ENCODE measurements at places on chromosomes 3 and 15. TPM values are rescaled to one million over a fixed set of nuclear protein-coding genes. Genes with fewer than 3 reads are reported as not detected.

EFL1 gene
- polyA plus RNA-seq = 11.9 TPM

DNA sequence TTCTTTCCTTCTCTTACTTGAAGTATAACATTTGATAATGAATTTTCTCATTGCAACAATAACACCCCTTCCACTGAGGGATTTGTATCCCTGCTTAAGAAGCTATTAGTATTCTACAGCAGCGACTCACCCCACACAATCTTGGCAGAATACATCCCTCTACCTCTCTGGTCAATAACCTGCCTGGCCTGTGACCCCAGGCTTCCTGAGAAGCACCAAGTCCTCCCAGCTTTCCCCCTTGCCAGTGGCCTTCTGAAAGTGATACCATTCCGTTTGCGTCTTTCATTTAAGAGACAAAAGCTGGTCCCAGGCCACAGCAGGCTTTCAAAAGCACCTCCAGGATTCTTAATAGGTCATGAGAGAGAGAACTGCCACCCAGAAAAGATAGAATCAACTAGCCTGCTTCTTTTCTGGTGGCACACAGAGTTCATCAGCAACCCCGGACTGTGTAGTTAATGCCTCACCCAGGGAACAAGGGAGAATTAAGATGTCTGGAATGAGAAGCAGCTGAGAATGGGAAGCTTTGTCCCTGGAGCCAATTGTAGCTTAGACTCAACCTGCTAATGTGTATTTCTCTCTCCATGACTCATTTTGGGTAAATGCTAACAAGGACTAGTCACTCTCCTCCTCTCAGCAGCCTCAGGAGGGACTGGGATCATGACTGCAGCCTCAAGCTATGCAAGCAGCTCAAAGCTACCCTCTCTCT is 101.0 kb upstream of the CPNE4 start:
- DNase-seq = no peak

SLC2A2 gene
- polyA plus RNA-seq = 212 TPM

NR2E3 gene
- polyA plus RNA-seq = 0.27 TPM

DNA sequence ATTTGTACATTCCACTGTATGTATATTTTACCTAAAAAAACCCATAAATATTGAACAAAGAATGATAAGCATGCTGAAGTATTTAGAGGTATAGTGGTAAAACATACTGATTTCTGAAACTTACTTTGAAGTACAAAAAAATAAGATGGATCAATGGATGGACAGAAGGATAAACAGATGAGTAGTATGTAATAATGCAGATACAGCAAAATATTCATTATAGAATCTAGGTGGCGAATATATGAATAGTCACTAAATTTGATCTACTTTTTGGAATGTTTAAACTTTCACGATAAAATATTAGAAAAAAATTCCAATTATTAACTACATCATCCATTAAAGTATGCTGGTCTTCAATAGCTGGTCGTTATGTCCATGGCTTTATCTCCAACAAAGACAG is 51.9 kb upstream of the GNB4 start:
- no peak for DNase-seq

ZCWPW2 gene
- polyA plus RNA-seq = 0.37 TPM

DNA sequence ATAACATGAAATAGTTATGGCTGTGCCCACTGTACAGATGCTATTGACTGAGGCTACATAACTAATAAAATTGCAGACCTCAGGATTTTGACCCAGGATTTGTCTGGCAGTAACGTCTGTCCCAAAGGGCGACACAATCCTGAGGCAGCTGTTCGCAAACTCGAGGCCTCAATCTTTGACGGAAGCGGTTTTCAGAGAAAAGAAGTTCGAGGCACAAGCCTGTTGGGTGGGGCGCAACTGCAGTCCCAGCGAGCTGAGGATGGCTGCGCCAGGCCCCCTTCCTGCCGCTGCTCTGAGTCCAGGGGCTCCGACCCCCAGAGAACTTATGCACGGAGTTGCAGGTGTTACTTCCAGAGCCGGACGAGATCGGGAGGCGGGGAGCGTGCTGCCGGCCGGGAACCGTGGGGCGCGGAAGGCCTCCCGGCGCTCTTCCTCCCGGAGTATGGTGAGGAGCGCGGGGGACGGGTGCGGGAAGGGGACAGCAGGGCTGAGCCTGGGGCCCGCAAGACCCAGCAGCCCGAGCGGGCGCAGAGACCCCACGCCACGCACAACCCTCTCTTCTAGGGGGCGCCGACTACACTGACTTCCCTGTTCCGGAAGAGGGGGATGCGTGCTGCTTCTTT is at the start of gene PARP15:
PARP15 (plus strand) TSS at position 242 of the 623 bp plus-strand sequence; CDS start at position 260, 18 bp downstream.
- peak; percentile 33 for DNase-seq

MESP1 gene
- polyA plus RNA-seq = 1.1 TPM

SLC12A1 gene
- not detected for polyA plus RNA-seq

NAA50 gene
- 17.0 TPM for polyA plus RNA-seq

DNAH1 gene
- 4.3 TPM for polyA plus RNA-seq

ACKR4 gene
- 24.4 TPM for polyA plus RNA-seq

GRCh38 chr15:90624278-90624981 is 92.7 kb upstream of the BLM start:
- no peak for DNase-seq

GRCh38 chr3:161740421-161740820 is 243.8 kb downstream of the OTOL1 start:
- DNase-seq = no peak

DNA sequence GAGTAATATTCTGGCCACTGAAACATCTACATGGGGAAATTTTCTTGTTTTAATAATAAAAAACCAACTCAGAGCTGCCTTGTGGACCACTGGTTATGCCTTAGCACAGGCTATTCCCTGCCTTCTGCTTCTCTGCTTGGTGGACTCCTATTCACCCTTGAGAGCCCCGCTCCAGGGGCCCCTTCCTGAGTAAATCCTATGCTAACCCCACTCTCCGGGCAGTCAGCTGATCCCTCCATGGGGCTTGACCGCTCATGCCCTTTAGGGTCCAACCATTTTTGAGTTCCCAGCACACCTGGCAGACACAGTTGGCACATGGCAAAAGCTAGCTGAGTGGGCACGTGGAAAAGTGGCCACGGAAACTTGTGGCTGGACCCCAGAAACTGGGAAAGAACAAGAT is 38.2 kb downstream of the ATP2B2 start:
- DNase-seq = no peak

Data from small intestine (tissue), 16 donors.